ENCODE measurements at places on chromosomes 4 and X.

- DNase-seq = no peak
These were observed 101.8 kb downstream of the MAGEC1 start for GRCh38 chrX:142005532-142005931.

- no peak for DNase-seq
These were observed 379.3 kb upstream of the TENM3 start for GRCh38 chr4:181863856-181864255.

- no peak for DNase-seq
These were observed 7.1 kb downstream of the NHSL2 start for GRCh38 chrX:71917621-71918343.

GRCh38 chrX:4253092-4253491, 539.6 kb upstream of the PRKX start:
- no peak for DNase-seq

- no peak for DNase-seq
These were observed 15.3 kb downstream of the HOPX start for GRCh38 chr4:56665781-56666180.

DNA sequence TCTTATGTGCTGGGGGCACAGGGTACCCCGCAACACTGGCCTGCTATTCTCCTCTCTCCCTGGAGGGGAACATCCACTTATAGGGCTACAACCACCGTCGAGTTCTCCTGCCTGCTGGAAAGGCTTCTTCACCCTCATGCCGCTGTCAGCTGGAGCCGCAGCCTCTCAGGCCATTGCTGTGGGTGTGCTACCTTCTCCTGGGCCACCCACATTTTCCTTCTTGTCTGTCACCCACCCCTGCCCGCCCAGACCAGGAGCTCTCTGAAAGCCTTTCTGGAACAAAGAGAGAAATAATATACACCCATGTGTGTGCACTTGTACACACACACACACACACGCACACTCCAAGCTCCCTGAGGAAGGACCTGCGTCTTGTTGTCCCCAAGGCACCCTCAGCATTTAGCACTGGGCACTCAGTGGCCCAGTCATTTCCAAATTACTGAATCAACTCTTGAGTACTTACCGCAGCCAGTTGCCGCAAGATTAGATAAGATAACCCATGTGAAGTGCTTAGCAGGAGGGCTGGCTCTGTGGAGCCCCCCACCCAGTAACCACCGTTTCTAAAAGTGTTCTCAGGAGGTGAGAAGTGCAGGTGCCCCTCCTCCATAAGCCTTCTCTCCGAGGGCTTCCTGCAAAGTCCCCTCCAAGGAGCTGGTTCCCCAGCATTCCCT, 50.2 kb downstream of the CPZ start:
- DNase-seq = no peak

GRCh38 chrX:84830836-84831235, 172.8 kb upstream of the APOOL start:
- no peak for DNase-seq

DNA sequence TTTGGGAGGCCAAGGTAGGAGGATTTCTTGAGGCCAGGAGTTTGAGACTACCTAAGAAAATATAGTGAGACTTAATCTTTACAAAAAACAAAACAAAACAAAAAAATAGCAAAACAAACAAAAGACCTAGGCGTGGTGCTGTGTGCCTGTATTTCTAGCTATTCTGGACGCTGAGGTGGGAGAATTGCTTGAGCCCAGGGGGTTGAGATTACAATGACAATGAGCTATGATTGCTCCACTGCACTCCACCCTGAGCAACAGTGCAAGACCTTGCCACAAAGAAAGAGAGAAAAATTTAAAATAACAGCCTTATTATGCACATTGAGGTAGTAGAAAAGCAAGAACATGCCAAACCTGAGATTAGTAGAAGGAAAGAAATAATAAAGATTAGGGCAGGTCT, 657.7 kb downstream of the PDHA2 start:
- DNase-seq = no peak

- no peak for DNase-seq
These were observed 15.3 kb upstream of the TASL start for GRCh38 chrX:30592831-30593230.

DNA sequence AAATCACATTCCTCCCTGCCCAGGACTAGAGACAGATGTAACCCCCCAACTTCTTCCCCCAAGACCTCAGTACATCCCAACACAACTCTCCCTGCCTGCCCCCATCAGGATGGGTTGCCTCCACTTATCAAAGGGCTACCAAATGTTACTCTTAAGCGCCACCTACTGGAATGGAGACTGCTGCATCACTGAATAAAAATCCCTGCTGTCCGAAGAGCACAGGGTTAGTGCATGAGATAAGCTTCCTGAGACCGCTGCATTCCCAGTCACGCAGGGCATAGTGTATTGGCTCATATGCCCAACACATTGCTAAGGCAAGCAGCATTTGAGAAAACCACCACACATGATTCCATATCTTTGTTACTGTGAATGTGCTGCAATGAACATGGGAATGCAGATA, 544.5 kb downstream of the PPP4R3C start:
- no peak for DNase-seq
